Sigmoid colon (tissue), 7 donors: ENCODE measurements at places on chromosomes 7 and 10. TPM values are rescaled to one million over a fixed set of nuclear protein-coding genes. Genes with fewer than 3 reads are reported as not detected.

- no peak for DNase-seq
Observed at GRCh38 chr10:62538606-62539005, 164.4 kb downstream of the ZNF365 start.

DNA sequence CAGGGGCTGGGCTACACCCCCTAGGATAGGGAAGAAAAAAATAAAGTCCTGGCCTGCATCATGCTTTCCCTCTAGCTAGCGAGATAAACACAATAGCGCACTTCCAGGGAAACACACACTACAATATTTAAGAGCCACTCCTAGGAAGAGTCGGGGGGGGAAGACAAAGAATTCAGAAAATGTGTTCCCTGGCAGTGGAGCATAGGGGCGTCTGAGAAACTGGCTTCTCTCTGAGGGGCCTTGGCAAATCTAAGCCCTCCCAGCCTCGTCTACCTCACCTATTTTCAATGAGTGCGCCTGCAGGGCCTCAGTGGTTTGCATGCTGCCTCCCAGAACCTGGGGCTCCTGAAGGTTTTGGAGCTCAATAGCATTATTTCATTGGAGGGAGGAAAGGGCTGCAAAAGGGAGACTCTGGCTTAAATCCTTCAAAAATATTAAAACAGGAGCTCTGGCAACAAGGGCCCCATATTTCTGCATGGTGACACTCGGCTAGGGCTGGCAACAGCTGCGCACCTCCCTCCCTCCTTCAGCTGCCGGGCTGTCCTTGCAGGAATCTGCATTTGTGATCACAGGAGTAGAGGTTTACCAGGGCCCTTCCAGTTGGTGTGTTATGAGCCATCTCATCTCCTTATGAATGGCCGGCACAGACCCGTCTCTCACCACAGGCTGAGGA is 10.8 kb downstream of the ANXA11 start:
- no peak for DNase-seq

- peak; percentile 51 for DNase-seq
Observed at GRCh38 chr7:2807845-2808772, 36.0 kb downstream of the GNA12 start.

The ZDHHC4 gene
- 58.5 TPM for total RNA-seq

The HKDC1 gene
- total RNA-seq: not detected

The KCNIP2 gene
- 2.0 TPM for total RNA-seq

The PRPS1L1 gene
- total RNA-seq: not detected

The DNAH11 gene
- under 0.01 TPM for total RNA-seq
